ENCODE measurements at places on chromosomes 3 and 15. TPM values are rescaled to one million over a fixed set of nuclear protein-coding genes. Genes with fewer than 3 reads are reported as not detected.

Gene ZNF620
- total RNA-seq = 5.9 TPM

Gene AADACL2
- not detected for total RNA-seq

Gene ATP13A5
- total RNA-seq = not detected

Gene ZDHHC19
- total RNA-seq = not detected

Gene COL6A6
- 59.8 TPM for total RNA-seq

Gene CHDH
- total RNA-seq = 1.8 TPM

Gene SLC6A20
- total RNA-seq = 2.6 TPM

Gene THAP10
- 4.1 TPM for total RNA-seq

Gene MYO5C
- total RNA-seq = 29.8 TPM

Gene MINDY2
- total RNA-seq = 26.8 TPM

Gene BLM
- total RNA-seq = 0.51 TPM

GRCh38 chr15:92162657-92163056, 231.0 kb upstream of the ST8SIA2 start:
- H3K36me3 ChIP-seq = no peaks in the 10 kb centered on the region
- no peak overlapping the region for H3K27ac ChIP-seq
- H3K27me3 ChIP-seq = no peaks in the 10 kb centered on the region
- no peak for DNase-seq

DNA sequence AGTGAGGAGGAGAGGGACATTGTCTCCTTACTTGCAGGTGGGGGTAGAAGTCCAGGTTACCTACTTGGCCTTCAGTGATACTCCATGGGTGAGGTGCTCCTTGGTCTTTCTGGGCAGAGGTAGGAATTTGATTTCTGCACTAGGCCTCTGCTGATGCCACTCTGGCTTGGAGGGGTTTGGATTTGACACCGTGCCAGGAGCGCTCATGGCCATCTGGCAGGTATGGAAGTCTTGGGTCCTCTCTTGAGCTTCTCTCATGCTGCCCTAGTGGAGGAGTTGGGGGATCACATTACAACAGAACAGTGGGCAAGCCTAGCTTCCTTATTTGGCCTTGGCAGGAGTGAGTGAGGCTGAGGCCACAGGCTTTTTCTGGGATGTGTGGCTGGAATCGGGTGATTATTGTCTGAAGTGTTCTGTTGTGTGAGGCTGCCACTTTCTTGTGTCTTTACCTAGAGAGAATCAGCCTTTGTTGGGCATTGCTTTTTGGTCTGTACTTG, 525.0 kb downstream of the GABRG3 start:
- H3K36me3 ChIP-seq = no peaks in the 10 kb centered on the region
- no peak for DNase-seq
- H3K4me3 ChIP-seq = no peak overlapping the region
- no peaks in the 10 kb centered on the region for H3K4me1 ChIP-seq
- no peaks in the 10 kb centered on the region for H3K27me3 ChIP-seq

GRCh38 chr15:57551715-57552677, 39.7 kb upstream of the MYZAP start:
- no peak overlapping the region for H3K4me3 ChIP-seq
- no peak for DNase-seq
- H3K27ac ChIP-seq = peak overlapping the region; percentile 61
- no peaks in the 10 kb centered on the region for H3K36me3 ChIP-seq
- no peaks in the 10 kb centered on the region for H3K4me1 ChIP-seq
- H3K27me3 ChIP-seq = no peaks in the 10 kb centered on the region

- no peak overlapping the region for H3K27ac ChIP-seq
- no peak overlapping the region for H3K4me3 ChIP-seq
- H3K27me3 ChIP-seq = no peaks in the 10 kb centered on the region
Measured at GRCh38 chr3:151227266-151227806, 24.3 kb upstream of the GPR171 start.

DNA sequence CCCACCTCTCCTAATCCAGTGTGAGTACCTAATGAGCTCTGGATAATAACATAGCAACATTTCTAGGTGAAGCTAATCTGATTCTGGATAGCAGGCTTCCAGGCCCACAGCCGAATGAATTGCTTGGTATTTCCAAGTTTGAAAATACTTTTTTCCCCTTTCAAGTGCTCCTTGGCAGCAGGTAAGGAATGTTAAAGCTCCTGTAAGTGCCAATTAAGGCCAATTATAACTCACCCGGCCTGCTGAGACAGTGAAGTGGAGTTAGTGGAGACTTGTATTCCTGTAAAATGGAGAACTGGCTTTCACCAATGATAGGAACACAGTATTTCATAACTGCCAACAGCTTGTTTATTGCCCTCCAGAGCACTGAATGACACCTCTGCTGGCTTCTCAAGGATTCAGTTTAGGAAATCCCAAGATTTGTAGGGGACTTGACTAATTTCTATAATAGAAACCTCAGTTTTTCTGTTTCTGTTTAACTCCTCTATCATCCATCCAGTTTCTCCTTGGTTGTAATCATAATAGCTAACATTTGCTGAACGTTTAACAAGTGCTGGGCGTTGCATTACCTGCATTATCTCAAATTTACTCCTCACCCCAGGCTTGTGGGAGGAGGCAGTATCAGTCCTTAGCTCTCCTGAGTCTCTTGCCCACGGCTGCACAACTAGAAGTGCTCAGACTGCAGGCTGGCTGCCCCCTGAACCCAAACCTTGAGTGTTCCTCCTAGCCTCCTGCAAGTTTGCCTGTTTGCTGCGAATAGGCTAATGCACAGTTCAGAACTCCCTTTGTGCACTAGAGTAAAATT, 52.7 kb upstream of the SCAANT1 start:
- no peaks in the 10 kb centered on the region for H3K27me3 ChIP-seq
- H3K27ac ChIP-seq = no peak overlapping the region
- no peaks in the 10 kb centered on the region for H3K36me3 ChIP-seq
- no peak overlapping the region for H3K4me3 ChIP-seq

DNA sequence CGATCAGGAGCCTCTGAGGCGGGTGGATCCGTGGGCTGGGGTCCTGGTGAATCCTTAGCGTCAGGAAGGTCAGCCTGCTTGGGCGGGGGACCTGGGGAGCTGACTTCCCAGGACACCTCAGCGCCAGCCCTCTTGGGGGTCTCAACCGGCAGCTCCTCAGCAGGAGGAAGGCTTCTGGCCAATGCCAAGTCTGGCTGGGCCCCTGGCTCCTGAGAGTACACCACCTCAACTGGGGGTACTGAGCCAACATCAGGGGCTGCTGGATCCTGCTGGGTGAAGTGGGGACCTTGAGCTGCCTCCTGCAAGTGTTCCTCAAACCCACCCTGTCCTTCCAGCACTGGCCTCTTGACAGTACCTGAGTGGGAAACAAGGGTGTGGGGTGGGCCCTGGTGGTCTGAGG, 3.1 kb downstream of the PRRT3 start:
- H3K4me3 ChIP-seq = no peak overlapping the region
- H3K4me1 ChIP-seq = peaks cover 12% of the 10 kb centered on the region
- H3K36me3 ChIP-seq = no peaks in the 10 kb centered on the region
- H3K27me3 ChIP-seq = no peaks in the 10 kb centered on the region

- H3K27ac ChIP-seq = peak overlapping the region; percentile 14
- DNase-seq = no peak
- no peaks in the 10 kb centered on the region for H3K27me3 ChIP-seq
- no peaks in the 10 kb centered on the region for H3K4me1 ChIP-seq
Measured at GRCh38 chr15:71440489-71441110, 325.3 kb downstream of the THSD4 start.

- H3K4me3 ChIP-seq = no peak overlapping the region
- no peaks in the 10 kb centered on the region for H3K27me3 ChIP-seq
- no peak overlapping the region for H3K27ac ChIP-seq
- peak; percentile 63 for DNase-seq
- H3K4me1 ChIP-seq = no peaks in the 10 kb centered on the region
Measured at GRCh38 chr3:152574461-152575079, 260.4 kb upstream of the P2RY1 start.

DNA sequence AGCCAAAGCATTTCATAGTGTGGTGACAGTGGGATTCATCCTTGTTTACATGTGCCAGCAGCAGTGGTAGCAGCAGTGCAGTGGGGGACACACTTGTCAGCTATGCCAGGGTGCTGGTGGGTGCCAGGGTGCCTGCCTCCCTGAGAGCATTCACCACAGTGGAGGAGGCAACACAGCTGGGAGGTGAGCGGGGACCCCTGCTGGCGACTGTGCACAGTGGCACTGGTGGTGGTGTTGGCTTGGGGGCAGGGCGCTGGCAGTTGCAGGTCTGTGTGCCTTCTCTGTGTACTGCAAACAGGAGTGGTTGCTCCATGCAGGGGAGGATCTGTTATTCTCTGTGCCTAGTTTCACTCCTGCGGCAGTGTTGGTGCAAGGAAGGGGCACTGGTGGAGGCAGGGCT, 41.2 kb downstream of the CEP63 start:
- H3K36me3 ChIP-seq = no peaks in the 10 kb centered on the region
- H3K4me1 ChIP-seq = no peaks in the 10 kb centered on the region
- H3K27ac ChIP-seq = no peak overlapping the region
- H3K27me3 ChIP-seq = no peaks in the 10 kb centered on the region
- H3K4me3 ChIP-seq = no peak overlapping the region
- no peak for DNase-seq

DNA sequence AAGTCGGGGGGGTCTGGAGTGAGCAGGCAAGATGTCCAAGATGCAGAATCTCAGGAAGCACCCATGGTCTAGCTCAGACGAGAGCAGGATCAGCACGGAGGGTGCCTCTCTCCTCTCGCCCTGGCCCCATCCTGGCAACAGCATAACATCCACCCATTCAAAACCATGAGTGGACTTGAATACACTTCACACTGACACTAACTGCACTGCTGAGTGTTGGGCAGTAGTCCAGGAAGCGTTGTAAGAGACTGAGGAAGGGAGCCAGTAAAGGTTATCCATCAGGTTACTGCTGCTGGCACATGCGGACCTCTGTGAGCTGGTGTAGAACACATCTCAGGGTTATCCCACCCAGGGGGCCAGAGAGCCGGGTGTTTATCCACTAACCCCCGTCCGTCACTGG, 131.0 kb upstream of the TOPAZ1 start:
- no peaks in the 10 kb centered on the region for H3K4me1 ChIP-seq
- no peak overlapping the region for H3K4me3 ChIP-seq
- H3K27ac ChIP-seq = no peak overlapping the region
- H3K36me3 ChIP-seq = no peaks in the 10 kb centered on the region
- no peaks in the 10 kb centered on the region for H3K27me3 ChIP-seq
- DNase-seq = no peak

DNA sequence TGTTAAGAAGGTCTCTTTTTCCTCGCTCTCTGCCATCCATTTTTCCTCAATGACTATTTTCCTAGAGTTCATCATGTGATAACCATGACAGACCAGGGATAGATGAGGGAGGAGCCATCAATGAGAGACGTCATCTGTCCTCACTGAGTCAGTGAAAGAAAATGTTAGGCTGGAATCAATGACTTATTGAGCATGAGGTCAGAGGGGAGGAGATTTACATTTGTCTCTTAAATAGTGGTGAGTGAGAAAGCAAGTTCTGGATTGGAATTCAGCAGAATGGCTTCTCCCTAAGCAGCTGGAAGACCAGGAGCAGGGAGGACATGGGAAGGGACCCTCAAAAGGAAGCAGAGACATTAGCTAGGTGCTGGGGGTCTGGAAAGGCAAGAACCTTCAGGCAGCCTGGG, 28.2 kb upstream of the USP3 start:
- peak overlapping the region; percentile 14 for H3K27ac ChIP-seq
- no peak overlapping the region for H3K4me3 ChIP-seq
- no peaks in the 10 kb centered on the region for H3K4me1 ChIP-seq
- DNase-seq = no peak
- H3K27me3 ChIP-seq = no peaks in the 10 kb centered on the region
- no peaks in the 10 kb centered on the region for H3K36me3 ChIP-seq
